ENCODE measurements at places on chromosomes 12 and 14.
A peak's percentile ranks its signal among the peaks of the same experiment; 100 is the strongest.

DNA sequence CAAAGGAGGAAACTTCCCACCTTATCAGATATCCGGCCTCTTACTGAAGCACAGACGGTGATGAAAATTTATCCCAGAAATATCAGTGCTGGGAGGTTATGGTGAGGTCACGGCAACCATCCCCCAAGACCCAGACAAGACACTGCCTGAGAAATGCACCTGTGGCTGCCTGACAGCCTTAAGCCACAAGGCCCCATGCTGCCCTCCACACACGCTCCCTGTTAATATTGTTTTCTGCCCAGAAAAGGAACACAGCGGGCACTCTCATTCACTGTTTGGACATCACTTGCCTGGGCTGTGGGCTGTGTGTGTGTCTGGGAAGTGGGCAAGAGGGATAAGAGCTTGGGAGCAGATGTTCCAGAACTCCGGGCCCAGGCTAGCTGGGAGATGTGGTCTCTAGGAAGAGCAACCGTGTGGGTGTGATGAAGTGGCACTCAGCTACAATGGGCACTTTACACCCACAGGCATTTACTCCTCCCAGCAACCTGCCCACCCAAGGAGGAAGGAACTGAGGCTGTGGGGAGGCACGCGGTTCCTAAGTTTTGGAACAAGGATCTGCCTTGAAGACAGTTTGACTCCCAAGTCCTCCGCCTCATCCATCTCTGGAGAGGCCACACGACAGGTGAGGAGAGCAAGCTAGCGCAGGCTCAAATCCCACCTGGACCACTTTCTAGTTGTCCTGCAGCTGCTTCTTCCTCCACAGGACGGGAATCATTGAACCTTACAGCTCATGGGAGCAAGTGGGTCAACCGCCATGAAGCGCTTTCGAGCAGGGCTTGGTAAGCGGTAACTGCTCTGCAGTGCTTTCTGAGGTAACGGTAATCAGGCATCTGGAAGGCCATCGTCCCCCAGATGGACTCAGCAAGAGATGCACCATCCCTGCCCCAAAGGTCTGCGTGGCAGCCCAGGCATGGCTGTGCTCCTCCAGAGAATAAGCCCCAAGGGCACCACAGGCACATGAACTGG is 91.4 kb downstream of the CHGA start:
- DNase-seq, result no peak

GRCh38 chr12:127194176-127194575 is 1072.8 kb upstream of the TMEM132C start:
- no peak for DNase-seq

GRCh38 chr12:8452036-8452435 is 3.7 kb upstream of the CLEC6A start:
- no peak for DNase-seq

- DNase-seq, result peak; percentile 69
These were observed 29.4 kb upstream of the STAC3 start for GRCh38 chr12:57280211-57281062.

GRCh38 chr12:113154351-113154973 is 4.9 kb downstream of the CFAP73 start:
- DNase-seq, result peak; percentile 25

GRCh38 chr14:71319666-71320065 is 412.4 kb downstream of the PCNX1 start:
- peak; percentile 18 for DNase-seq

DNA sequence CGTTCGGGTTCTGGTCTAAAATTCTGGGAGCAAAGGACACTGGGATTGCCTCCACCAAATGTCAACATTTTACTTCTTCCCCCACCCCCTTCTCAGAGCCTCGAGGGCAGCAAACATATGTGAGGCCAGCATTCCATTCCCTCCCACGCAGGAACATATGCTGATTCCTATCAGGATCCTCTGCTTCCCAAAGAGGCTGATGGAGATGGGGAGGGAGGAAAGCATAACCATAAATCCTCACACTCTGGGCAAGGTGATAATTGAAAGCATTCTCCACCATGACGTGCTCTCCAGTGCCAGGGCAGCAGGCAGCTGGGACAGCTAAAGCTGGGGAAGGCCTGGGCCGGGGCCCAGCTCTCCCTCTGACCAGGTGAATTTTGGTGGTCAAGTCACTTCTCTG is 395.0 kb downstream of the ZFP36L1 start:
- DNase-seq, result no peak

DNA sequence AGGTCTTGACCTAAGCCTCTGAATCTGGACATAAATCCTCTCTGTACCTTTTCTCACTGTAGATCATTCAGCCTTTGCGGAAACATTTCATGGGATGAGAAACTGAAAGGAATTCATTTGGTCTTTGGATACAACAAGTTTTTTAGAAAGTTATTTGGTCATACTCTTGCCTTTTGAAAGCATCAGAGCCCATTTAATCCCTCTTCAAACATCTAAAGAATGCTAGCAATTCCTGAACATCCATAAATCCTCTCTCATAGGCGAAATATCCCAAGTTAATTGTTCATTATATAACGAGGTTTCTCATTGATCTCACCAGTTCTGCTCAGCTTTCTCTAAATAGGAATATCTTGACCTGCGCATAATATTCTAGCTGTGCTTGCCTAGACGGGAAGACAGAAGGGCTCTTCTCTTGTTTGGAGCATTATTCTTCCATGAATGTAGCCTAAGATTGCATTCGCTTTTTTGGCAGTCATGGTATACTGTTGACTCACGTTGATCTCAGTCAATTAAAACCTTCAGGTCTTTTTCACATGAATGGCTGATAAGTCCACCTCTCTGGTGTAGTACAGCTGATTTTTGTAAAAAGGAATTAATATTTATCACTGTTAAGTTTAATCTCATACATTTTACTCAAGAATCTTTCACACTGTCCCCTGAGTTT is 24.1 kb downstream of the NTN4 start:
- DNase-seq, result no peak

DNA sequence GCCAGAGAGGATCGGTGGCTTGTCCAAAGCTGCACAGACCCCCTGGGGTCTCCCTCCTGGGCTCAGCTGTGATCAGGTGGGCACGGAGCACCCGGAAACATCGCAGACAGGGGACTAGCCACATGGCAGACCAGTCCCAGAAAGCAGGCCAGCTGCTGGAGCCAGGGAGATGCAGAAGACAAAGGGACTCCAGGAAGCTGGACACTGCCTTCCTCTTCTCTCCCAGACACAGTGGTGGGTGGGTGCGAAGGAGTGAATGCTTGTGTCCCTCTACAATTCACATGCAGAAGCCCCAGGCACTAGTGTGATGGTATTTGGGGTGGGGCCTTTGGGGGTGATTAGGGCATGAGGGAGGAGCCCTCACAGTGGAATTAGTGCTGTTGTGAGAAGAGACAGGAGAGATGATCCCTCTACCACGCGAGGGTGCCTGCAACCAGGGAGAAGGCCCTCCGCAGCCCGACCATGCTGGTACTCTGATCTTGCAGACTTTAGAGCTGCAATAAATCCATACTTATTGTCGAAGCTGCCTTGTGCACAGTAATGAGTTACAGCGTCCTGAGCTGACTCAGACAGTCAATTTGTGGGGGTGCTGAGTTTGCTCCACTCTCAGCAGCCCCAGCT is 95.2 kb downstream of the CALM1 start:
- no peak for DNase-seq

GRCh38 chr14:48628870-48629269 is 953.5 kb upstream of the MDGA2 start:
- DNase-seq, result no peak

GRCh38 chr12:104248444-104248843 is 32.9 kb downstream of the TXNRD1 start:
- DNase-seq, result no peak
